ENCODE measurements at places on chromosomes 3 and 15.

DNA sequence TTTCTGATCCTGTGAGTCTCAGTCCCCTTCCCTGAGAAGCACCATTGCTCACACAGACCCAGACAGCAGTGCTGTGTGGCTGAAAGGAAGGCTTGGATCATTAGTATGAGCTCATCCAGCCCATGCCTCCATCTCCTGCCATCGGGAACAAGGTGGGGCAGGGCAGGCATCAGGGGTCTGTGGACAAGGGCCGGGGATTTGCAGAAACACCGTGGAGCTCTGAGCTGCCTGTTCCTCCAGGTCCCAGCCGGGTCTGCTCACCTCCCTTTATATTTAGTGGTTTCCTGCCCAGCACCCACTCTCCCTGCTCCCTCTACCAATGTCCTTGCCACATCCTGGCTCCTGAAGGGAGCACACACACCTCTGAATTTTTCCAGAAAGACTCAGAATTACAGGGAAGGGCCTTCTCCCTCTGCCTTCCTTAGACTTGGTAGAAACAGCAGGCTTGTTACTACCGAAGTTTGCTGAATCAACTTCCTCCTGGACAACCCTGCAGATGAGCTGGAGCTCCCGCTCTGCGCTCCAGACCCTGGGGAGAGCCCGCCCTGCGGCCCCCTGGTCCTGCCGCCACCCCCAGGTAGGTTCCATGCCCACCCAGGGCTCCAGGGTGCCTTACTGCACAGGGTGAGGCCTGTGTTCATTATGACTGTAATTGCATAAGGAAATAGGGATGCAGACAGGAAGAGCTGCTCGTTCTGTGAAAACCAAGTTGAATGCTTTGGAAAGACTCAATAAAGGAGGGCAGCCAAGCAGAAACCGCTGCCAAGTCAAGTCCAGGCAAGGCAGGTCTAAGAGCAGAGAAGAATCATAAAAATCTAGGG is 128.1 kb downstream of the NSMCE3 start:
- no peak for DNase-seq

DNA sequence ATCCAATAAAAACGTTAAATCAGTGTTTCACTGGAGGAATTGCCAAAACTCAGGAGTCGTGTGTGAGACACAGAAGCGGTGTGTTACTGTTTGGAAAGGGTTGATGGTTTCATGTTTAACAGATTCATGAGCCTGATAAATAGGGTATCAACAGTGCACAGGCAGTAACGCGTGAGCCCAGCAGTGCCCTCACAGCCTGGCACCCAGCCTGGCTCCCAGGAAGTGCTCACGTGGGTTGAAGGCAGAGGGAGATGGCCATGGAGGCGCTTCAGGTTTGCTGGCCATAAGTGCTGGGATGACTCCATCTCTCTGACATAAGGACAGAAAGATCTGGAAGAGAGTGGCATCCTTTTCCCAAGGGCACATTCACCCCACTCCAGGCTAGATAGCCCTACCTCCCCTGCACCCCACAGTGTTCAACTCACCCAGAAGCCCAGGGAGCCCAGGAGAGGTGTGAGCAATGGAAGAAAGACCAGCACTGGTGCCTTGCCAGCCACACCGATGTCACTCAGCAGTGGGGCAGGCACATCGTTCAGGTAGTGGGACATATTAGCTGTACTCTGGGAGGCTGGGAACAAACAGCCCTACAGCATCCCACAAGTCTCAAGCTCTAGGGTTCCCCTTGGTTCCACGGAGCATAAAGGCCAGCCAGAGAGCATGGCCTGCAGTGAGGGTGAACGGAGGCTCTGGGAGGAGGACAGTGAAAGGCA is 164.3 kb downstream of the LRRK1 start:
- DNase-seq: no peak

- DNase-seq: no peak
Measured at GRCh38 chr15:40379853-40380252, 2.7 kb upstream of the KNSTRN start.

DNA sequence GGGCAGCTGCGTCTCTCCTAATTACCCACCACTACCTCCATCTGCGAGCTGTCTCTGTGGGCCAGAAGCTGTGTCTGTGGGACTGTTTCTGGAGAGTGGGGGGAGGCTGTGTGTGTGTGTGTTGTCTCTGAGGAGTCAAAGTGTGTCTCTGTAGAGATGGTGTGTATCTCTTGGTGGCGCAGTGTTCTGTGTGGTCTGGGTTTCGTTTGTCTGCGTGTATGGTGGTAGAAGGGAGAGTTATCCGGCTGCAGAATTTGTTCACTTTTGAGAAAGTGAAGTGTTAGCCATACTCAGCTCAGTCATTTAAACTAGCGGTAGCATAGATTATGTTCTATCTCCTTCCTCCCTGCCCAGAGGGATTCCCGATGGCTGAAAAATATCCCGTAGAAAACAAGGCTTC is 2.2 kb downstream of the MYRIP start:
- no peak for DNase-seq

DNA sequence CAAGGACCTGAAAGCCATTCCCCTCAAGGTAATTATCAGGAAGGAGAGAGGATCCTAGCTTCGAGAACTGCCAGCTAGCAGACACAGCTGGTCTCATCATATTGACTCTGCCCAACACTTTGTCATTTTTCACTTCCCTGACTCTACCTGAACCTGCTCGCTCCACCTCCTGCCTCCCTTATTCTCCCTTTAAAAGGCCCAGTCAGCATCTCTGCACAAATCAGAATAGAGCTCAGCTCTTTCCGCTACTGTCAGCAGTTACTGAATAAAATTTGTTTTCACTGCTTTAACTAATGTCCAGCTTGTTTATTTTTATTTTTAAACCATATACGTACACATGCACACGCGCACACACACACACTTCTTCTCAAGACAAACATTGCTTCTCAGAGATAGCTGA is 57.2 kb upstream of the MCF2L2 start:
- DNase-seq: no peak
